Neural crest cell (in vitro differentiated cells): ENCODE measurements at places on chromosomes 6 and 20. TPM values are rescaled to one million over a fixed set of nuclear protein-coding genes. Genes with fewer than 3 reads are reported as not detected.
A peak's percentile ranks its signal among the peaks of the same experiment; 100 is the strongest.

DNA sequence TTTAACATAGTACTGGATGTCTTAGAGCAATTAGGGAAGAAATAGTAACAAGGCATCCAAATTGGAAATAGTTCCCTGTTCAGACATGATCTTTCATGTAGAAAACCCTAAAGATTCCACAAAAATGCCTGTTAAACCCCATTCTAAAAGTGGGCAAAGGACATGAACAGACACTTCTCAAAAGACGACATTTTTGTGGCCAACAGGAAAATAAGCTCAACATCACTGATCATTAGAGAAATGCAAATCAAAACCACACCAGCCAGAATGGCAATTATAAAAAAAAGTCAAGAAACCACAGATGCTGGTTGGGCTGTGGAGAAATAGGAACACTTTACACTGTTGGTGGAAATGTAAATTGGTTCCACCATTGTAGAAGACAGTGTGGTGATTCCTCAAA is 109.9 kb upstream of the MOCS1 start:
- H3K27ac ChIP-seq: no peak overlapping the region
- no peak overlapping the region for H3K4me3 ChIP-seq
- DNase-seq: no peak
- no peaks in the 10 kb centered on the region for H3K36me3 ChIP-seq
- peaks cover 52% of the 10 kb centered on the region for H3K27me3 ChIP-seq
- H3K4me1 ChIP-seq: no peaks in the 10 kb centered on the region

DNA sequence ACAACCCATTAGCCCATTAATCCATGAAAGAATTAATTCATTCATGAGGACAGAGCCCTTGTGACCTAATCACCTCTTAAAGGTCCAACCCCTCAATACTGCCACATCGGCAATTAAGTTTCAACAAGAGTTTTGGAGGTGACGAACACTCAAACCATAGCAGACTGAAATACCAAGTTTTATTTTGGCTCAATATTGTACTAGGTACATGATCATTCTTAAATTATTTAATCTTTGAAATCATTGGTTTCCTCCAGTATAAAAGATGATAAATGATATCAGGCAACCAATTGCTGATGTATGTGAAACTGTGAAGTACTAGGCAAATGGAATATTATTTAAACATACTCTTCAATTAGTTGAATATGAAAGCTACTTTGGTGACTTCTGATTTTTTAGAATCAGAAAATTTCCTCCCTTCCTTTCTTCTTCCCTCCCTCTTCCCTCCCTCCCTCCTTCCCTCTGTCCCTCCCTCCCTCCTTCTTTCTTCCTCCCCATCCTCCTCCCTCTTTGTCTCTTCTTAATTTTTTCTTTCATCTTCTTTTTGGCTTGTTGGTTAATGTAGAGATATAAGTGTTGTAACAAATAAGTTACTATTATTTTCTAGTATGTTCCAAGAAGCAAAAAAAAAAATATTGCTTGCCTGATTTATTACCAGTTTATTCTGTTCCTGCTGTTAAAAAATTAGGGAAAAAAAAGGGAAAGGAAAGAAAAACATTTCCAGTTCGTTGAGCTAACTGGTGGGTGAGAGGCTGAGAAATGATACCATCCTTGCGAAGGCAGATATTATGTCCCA is 233.9 kb upstream of the ZNF217 start:
- no peaks in the 10 kb centered on the region for H3K36me3 ChIP-seq
- DNase-seq: no peak
- H3K27me3 ChIP-seq: no peaks in the 10 kb centered on the region
- no peak overlapping the region for H3K27ac ChIP-seq
- H3K4me3 ChIP-seq: peak overlapping the region; percentile 71

The PROKR2 gene
- not detected in 2 replicates for total RNA-seq

GRCh38 chr6:10421921-10422736 is 7.3 kb upstream of the TFAP2A start:
- peaks cover 6% of the 10 kb centered on the region for H3K36me3 ChIP-seq
- H3K27ac ChIP-seq: no peak overlapping the region
- no peak for DNase-seq
- H3K27me3 ChIP-seq: peaks cover 98% of the 10 kb centered on the region
- H3K4me3 ChIP-seq: peak overlapping the region; percentile 13
- H3K4me1 ChIP-seq: peaks cover 23% of the 10 kb centered on the region

DNA sequence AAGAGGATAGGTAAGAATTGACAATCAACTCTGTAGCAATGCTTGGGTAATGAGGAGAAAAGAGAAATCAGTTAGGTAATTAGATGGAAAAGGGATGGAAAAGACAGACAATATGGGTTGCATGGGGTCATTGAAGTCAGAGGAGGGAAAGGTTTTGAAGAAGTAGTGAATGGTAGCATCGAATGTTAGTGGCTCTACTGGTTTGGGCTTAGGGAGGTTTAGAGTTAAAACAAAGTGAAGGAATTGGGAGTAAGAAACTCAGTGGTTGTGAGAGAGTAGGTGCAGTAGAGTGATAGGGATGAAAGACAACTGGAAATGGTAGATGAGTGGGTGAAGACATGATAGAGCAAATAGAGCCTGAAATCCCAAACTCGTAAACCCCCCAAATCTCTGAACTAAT is 140.1 kb upstream of the ZFP64 start:
- peaks cover 2% of the 10 kb centered on the region for H3K36me3 ChIP-seq
- no peak overlapping the region for H3K27ac ChIP-seq
- no peak overlapping the region for H3K4me3 ChIP-seq
- no peaks in the 10 kb centered on the region for H3K27me3 ChIP-seq
- no peak for DNase-seq

The KIF6 gene
- total RNA-seq: 1.5 and 2.3 TPM in 2 replicates

- peaks cover 4% of the 10 kb centered on the region for H3K4me1 ChIP-seq
- H3K4me3 ChIP-seq: no peak overlapping the region
- peaks cover 10% of the 10 kb centered on the region for H3K27me3 ChIP-seq
- no peaks in the 10 kb centered on the region for H3K36me3 ChIP-seq
Observed at GRCh38 chr20:62589720-62590119, 52.6 kb upstream of the SLCO4A1 start.

The RPN2 gene
- total RNA-seq: 196 and 203 TPM in 2 replicates

- DNase-seq: no peak
- no peaks in the 10 kb centered on the region for H3K4me1 ChIP-seq
- H3K4me3 ChIP-seq: no peak overlapping the region
- no peak overlapping the region for H3K27ac ChIP-seq
Observed at GRCh38 chr6:153024709-153025017, 22.2 kb upstream of the MTRF1L start.

- H3K4me1 ChIP-seq: peaks cover 46% of the 10 kb centered on the region
- no peak overlapping the region for H3K4me3 ChIP-seq
- H3K36me3 ChIP-seq: no peaks in the 10 kb centered on the region
Observed at GRCh38 chr20:61135968-61136367, 116.1 kb upstream of the CDH4 start.

GRCh38 chr6:125913864-125914351 is 42.7 kb upstream of the HINT3 start:
- peaks cover 6% of the 10 kb centered on the region for H3K36me3 ChIP-seq
- H3K27me3 ChIP-seq: no peaks in the 10 kb centered on the region
- no peak overlapping the region for H3K4me3 ChIP-seq
- no peak overlapping the region for H3K27ac ChIP-seq
